ENCODE measurements at places on chromosomes 2 and 18.

DNA sequence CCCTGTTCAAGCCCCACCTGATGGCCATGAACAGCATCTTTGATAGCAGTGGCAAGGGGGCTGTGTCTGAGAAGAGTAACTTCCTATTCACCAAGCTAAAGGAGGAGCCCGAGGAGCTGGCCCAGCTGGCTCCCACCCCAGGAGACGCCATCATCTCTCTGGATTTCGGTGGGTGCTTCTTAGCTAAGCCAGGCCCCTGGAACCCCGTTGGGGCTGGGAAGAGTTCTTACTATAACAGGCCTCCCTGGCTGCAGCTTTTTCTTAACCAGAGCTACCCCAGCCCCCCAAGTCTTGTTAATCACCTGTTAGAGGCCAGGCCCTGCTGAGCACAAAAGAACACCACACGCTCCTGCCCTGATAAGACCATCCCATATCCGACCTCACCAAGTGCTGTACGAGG is 79.4 kb downstream of the EPAS1 start:
- no peak for DNase-seq

DNA sequence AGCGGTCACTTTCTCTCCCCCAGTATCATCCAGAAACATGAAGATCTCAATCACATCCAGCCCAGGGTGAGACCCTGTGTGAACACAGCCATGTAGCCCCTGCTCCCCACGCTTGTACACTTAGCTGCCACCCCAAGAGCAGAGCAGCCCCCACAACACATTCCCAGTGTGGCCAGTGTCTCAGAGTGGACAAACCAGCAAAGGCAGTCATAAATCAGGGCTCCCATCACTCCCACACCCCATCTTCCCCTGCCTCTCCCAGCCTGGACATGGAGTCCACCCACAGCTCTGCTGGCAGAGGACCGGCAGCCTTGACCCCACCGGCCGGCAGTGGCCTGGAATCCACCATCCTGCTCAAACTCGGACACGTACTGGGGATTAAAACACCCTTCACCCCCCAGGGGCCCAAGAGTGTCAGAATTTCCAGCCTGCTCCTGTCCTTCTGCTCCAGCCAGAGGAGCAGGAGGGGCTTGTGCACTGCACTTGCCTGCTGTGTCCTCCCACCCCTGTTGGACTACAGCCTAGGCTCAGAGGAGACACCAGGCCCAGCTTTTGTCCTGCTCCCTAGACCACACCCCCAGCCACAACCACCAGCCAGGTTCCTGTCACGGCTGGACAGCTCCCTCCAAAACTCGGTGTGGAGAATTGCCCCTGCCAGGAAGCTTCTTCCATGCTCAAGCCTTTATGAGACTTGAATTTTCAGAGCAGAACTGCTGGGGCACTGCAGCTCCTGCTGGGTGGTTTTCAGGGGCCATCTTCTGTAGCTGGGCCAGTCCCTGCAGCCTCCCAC is 206.1 kb downstream of the SMAD2 start:
- DNase-seq: no peak

- DNase-seq: no peak
Observed at GRCh38 chr18:6859676-6860422, 130.3 kb downstream of the ARHGAP28 start.

DNA sequence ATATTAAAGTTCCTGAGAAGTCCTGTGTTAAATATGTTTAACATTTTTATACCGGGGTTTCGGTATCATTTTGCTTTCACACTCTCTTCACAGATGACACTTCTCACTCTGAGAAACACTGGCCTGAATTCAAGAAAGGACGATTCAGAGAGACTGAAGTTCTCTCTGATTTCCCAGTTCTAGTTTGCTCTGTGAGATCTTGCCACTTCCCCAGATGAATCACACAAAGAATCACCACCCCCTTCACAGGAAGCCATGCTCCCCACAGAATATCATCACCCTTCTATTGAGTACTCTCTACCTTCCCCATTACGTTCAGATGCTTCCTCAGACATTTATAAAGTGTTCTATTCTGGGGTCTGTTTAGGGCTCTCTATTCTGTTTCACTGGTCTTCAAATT is 16.1 kb upstream of the CD207 start:
- no peak for DNase-seq

GRCh38 chr2:148455791-148456190 is 188.8 kb upstream of the EPC2 start:
- DNase-seq: no peak

- DNase-seq: no peak
Observed at GRCh38 chr2:65121-65520, 18.8 kb upstream of the FAM110C start.

GRCh38 chr18:28767201-28767600 is 590.3 kb upstream of the CDH2 start:
- DNase-seq: no peak

GRCh38 chr2:110813896-110814295 is 81.5 kb downstream of the ACOXL start:
- no peak for DNase-seq

- DNase-seq: no peak
Observed at GRCh38 chr2:151030663-151031230, 230.9 kb downstream of the RBM43 start.

- no peak for DNase-seq
Observed at GRCh38 chr2:50724837-50725236, 307.1 kb downstream of the NRXN1 start.

DNA sequence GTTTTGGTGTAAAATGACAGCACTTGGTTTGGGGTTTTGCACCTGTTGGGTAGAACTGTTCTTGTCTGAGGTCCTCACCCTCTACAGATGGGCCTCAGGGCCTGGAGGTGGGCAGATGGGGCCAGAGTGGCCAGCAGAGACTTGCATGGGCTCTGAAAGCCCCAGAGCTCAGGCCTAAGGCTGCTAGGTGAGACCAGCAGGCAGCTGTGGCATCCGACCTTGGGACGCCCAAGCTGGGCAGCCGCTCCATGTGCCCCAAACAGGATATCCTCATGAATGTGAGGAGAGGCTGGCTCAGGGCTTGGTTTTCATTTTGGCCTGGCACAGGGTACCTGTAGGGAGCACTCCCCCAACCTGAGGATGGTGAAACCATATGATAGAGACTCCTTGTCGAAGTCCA is 38.3 kb downstream of the GBX2 start:
- no peak for DNase-seq

Data from keratinocyte (primary cell).